ENCODE measurements at places on chromosomes 6 and 20. TPM values are rescaled to one million over a fixed set of nuclear protein-coding genes. Genes with fewer than 3 reads are reported as not detected.

GABRR1 gene
- polyA plus RNA-seq, result not detected

PRICKLE4 gene
- polyA plus RNA-seq, result not detected

TUBB gene
- 156 TPM for polyA plus RNA-seq

NMBR gene
- polyA plus RNA-seq, result not detected

FKBP1C gene
- not detected for polyA plus RNA-seq

FOXQ1 gene
- not detected for polyA plus RNA-seq

CPXM1 gene
- 1.1 TPM for polyA plus RNA-seq

SLC16A10 gene
- polyA plus RNA-seq, result 1.2 TPM

ARFGEF3 gene
- not detected for polyA plus RNA-seq

NKAIN2 gene
- not detected for polyA plus RNA-seq

CYP24A1 gene
- polyA plus RNA-seq, result not detected

DCDC2 gene
- not detected for polyA plus RNA-seq

STX11 gene
- polyA plus RNA-seq, result 11.5 TPM

CPNE5 gene
- polyA plus RNA-seq, result 280 TPM

LRRC73 gene
- polyA plus RNA-seq, result not detected

GPX5 gene
- not detected for polyA plus RNA-seq

HCRTR2 gene
- not detected for polyA plus RNA-seq

RBPJL gene
- not detected for polyA plus RNA-seq

OOEP gene
- 0.79 TPM for polyA plus RNA-seq

ARFGEF2 gene
- polyA plus RNA-seq, result 8.5 TPM

COL9A1 gene
- not detected for polyA plus RNA-seq

ADGRF5 gene
- polyA plus RNA-seq, result not detected

CST2 gene
- not detected for polyA plus RNA-seq

ARHGAP40 gene
- not detected for polyA plus RNA-seq

CFAP206 gene
- not detected for polyA plus RNA-seq

BTN1A1 gene
- polyA plus RNA-seq, result 3.7 TPM

EPHA7 gene
- polyA plus RNA-seq, result not detected

HMGCLL1 gene
- polyA plus RNA-seq, result not detected

GRIK2 gene
- polyA plus RNA-seq, result not detected

MCHR2 gene
- polyA plus RNA-seq, result not detected

FHL5 gene
- polyA plus RNA-seq, result not detected

ZNF335 gene
- polyA plus RNA-seq, result 15.1 TPM

BCAS1 gene
- 1.8 TPM for polyA plus RNA-seq

SMOC2 gene
- not detected for polyA plus RNA-seq

DOK5 gene
- polyA plus RNA-seq, result not detected

MBOAT1 gene
- polyA plus RNA-seq, result 3.1 TPM
